ENCODE measurements at places on chromosomes 5 and 9.

- no peak for DNase-seq
These were observed 96.9 kb upstream of the FSTL4 start for GRCh38 chr5:133709209-133709725.

GRCh38 chr5:134537297-134537696 lies 11.8 kb downstream of the JADE2 start:
- no peak for DNase-seq

GRCh38 chr5:141695627-141696215 lies 13.7 kb upstream of the ARAP3 start:
- DNase-seq, result no peak

- DNase-seq, result peak; percentile 2
These were observed 23.7 kb downstream of the ACTL7A start for GRCh38 chr9:108885643-108886348.

DNA sequence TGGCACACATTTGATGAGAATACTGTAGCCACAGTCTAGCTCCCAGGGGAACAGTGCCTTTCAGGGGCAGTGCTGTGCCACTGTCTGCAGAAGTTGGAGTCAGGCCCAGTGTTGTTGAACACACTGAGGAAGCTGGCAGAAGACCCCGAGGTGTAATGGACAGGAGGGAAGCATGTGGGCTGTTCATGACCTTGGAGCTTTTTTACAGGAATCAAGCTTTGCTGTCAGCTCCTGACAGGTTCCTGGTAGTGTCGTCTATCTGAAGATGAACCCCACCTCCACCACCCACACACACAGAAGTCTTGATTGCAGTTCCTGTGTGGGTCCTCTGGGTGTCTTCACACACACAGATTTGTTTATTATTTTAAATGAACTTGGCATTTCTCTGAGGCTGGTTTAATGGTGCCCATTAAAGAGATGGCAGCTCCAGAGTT lies 40.3 kb upstream of the TNFAIP8 start:
- peak; percentile 69 for DNase-seq

- DNase-seq, result no peak
These were observed 9.1 kb downstream of the ARHGAP26 start for GRCh38 chr5:142779163-142779840.

DNA sequence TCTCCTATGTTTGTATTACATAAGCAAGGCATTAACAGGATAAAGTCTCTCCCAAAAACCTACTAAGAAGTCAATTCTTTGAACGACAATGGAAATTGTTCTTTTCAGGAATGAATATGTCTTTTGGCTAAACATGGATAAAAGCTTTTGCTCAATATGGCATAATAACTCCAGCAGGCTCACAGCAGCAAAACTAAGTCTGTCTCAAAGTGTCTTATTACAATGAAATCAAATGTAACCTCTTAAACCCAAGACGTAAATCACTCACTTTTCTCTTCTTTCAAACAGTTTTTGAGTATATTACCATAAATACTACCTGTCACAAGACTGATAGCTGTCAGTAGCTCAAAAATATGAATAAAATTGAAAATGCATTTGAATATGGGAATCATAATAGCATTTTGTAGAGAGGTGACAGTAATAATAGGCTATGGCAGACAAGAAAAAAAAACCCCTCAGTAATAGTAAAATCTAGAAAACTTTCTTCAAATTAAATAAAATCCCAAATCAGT lies 41.7 kb upstream of the EFNA5 start:
- no peak for DNase-seq

GRCh38 chr9:98968601-98969337 lies 25.1 kb downstream of the COL15A1 start:
- no peak for DNase-seq

DNA sequence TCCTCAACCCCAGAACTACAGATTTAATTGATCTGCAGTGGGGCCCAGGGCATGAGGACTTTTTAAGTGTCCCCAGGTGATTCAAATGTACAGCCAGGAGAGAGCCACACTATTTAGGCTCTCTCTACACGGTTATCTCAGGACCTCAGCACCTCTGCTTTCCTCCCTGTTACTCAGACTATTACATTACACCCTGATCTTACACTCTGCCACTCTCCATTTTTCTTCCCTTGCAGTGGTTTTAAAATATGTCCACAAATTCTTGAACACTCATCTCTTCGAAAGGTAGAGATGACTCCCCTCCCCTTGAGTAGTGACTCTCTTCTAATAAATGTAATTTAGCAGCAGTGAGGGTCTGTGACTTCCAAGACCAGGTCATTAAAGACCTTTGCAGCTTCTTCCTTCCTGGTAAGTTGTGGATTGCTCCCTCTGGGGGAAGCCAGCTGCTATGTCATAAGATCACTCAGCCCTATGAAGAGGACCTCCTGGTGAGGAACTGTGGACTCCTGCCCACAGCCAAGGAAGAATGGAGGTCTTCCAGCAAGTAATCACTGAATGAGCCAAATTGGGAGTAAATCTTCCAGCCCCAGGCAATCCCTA lies 87.5 kb upstream of the SSBP2 start:
- no peak for DNase-seq

DNA sequence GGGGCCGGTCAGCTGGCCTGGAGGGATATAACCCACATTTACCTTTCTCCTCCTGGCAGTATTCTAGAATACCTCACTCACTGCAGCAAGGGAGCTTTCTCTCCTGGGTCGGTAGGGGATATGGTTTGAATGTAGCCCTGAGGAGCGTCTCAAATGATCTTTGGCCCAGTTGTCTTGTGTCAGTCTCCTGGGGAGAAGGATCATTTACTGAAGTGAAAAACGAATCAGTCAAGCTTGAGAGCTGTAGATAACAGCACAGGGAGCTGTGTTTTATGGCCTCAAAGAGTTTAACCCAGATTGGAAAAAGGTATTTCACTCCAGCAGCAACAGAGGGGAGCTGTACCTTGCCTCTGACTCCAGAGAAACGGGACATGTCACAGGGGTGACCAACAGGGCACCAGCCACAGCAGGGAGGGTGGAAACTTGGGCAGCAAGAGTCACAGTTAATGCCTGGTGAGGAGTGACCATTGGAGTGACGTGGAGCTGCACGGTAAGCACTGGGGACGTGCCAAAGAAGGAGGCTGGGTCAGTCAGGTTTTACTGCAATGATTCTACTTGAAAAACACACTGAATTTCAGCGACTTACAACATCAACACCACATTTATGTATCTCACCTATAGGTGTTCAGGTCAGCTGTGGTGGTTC lies 29.8 kb upstream of the ZFR start:
- no peak for DNase-seq

GRCh38 chr5:11182441-11183080 lies 421.5 kb upstream of the DAP start:
- DNase-seq, result no peak

GRCh38 chr9:33151007-33151557 lies 16.1 kb downstream of the B4GALT1 start:
- DNase-seq, result no peak

GRCh38 chr5:157548513-157549282 lies 26.9 kb downstream of the ADAM19 start:
- DNase-seq, result no peak

DNA sequence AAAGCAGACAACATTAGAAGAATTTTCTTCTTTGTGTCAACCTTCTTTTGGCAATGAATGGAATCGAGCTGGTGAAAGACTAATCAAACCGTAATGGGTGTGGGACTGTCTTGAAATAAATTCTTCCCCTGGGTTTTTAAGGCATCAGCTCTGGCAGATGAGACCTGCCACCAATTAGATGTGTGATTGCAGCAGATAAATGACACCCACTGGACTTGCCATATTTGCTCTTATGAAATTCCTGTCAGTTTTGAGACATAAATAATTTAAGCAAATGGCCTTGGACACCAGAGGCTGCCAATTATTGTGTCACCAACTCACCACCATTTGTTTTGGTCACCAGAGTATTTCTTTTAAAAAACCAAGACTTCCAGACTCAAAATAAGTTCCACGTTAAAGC lies 135.9 kb upstream of the RGMB start:
- DNase-seq, result no peak

GRCh38 chr9:95406121-95406520 lies 88.6 kb upstream of the FANCC start:
- no peak for DNase-seq

GRCh38 chr5:115838885-115839518 lies 2.4 kb downstream of the ATG12 start:
- no peak for DNase-seq

- no peak for DNase-seq
These were observed 5.5 kb downstream of the ADAMTSL1 start for GRCh38 chr9:18479405-18479804.

- DNase-seq, result no peak
These were observed 67.7 kb upstream of the UBTD2 start for GRCh38 chr5:172351240-172351778.

GRCh38 chr9:5614985-5615384 lies 13.9 kb upstream of the RIC1 start:
- DNase-seq, result no peak

Measured in stimulated activated naive CD4-positive, alpha-beta T cell treated with Interleukin-2 at 50 U/mL for 16 hours (primary cell).